NCI-H2227 treated with DMSO at 0.1 percent for 48 hours (cell line): ENCODE measurements at places on chromosomes 5 and 9.

DNA sequence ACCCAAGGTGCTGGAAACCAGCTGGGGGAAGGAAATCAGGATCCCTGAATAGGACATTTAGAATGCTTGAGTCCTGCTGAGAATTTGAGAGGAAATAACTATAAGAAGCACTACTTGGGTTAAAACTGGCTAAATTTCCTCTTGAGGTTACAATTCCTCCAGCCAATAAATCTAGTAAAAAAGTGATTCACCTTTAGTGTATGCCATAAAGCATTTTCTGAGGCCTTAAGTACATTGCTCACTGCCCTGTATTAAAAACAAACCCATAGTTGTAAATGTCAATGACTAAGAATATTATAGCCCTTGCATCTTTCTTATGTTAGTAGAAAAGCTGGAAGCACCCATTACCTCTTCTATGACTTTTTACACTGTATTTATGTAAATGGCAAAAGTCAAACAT is 634.7 kb upstream of the ARRDC3 start:
- no peak for DNase-seq

DNA sequence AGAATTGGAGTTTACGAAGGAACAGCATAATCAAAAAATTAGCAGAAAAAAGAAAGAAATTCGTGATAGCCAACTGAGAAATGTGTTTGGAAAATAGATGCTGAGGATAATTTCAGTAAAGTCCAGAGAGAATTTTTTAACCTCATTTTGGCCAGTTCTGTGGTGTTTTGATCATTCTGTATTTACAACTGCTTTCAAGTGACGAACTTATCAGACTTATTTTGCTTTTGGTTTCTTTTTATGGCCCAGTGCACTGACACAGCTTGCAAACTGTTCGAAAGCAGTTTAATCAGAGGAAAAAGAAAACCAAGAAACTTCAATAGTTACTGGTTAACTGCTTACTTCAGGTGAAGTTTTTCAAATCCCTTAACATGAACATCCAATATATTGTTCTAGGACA is 1.9 kb downstream of the SDHA start:
- no peak for DNase-seq

DNA sequence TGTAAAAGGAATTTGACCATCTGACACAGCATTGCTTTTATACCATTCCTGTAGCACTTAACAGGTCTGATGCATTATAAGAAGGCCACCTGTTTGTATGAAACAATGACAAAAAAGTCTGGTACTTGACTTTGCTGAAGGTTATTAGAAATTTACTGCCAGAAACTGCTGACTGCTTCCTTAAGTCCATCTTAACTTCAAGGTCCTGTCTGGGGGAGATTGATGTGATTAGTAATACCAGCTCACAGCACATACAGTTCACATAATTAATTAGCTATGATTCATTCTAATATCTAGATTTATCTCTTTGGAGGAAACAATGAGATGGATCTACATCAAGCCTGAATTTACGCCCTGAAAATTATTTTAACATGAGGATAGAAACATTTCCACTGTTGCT is 49.6 kb upstream of the TEK start:
- no peak for DNase-seq

- no peak for DNase-seq
These were observed 13.1 kb downstream of the PROP1 start for GRCh38 chr5:177982956-177983355.

DNA sequence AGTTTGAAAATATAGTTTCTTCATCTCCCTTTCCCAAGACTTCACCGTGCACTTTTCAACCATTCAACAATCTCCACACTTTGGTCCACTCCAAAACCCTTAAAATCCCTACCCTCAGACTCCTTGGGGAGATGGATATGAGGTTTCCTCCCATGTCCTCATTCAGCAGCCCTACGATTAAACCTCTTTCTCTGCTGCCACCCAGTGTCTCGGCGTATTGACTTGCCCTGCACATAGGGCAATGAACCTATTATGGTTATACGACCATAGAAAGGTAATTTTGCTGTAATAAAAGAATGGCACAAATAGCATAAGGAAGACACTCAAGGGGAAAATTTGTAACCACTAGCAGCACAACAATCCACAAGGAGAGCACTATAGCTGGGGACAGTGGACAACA is 803.5 kb downstream of the TLE1 start:
- no peak for DNase-seq

- DNase-seq: no peak
These were observed 181.5 kb upstream of the PIK3R1 start for GRCh38 chr5:68033961-68034571.

GRCh38 chr5:81534441-81534840 is 140.5 kb upstream of the ACOT12 start:
- DNase-seq: no peak

DNA sequence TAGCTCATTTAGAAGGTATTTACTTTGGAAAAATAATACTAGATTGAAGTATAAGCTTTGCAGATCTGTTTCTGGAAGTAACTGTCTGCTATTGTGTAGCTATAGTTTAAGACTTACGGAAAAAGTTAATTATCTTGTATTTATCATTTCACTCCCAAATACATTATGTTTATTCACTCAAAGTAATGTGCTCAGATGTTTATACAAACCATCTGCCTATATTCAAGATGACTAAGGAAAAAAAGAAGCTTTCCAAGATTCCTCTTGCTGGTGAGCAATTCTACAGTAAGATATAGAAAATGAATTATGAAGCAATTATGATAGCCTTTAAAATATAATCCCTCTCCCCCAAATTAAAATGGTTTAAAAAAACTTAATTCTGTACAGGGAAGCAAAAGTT is 137.9 kb downstream of the KIAA0825 start:
- no peak for DNase-seq
